ENCODE measurements at places on chromosomes 1 and 21.
A peak's percentile ranks its signal among the peaks of the same experiment; 100 is the strongest.

DNA sequence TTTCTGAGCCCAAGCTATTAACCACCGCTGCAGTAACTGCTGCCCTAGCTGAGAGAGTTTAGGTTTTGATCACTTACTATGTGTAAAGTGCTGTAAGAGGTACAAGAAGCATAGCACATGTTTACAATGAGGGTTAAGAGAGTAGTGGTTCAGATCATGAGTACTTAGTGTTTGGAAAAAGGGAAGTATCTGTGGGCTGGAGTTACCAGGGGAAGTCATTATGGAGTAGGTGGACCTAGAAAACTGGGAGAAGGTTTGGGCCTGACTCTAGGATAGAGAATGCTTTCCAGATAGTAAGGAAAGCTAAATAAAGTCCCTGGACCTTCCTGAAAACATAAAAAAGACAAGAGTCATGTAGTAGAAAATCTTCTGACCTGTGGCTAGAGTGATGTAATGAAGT lies 149.6 kb upstream of the PLXNA2 start:
- no peak for DNase-seq

- DNase-seq, result no peak
These were observed 8.2 kb upstream of the TRIM63 start for GRCh38 chr1:26075421-26076144.

DNA sequence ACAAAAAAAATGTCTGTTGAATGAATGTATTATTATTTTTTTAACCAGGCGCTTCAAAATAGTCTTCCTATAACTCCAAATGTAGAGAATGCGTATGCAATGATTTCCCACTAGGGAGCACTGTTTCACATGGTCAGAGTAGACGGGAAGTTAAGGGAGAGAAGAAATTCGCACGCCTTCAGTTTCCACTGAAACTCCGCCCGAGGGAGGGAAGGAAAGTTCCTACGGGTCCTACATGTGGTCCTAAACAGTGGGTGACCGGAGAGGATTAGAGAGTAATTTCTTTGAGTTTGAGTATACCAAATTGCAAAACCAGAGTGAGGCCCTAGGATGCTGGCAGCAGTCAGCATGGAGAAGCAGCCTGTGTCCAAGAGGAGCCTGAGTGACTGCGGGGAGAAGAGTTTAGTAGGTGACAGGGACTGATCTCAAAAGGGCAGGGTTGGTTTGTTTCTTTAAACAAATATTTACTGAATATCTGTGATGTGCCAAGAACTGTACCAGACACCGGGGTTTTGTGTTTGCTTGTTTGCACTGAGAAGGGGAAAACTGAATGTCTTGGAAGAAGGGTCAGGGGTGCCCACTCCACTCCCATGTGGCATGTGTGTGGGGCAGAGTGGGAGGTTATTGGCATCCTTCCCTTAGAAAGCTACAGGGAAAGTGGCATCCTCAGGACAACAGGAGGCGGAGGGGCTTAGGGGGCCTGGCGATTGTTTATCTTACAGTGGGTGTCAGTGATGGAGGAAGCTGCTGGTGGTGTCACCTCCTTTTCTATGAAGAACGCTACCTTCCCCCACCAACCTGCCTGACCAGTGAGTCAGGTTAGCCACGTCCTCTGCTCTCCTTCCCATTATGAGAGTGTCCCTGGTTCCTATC lies 22.8 kb downstream of the RNU5D-1 start:
- peak; percentile 23 for DNase-seq

GRCh38 chr1:226875641-226876295 lies 5.4 kb downstream of the PSEN2 start:
- DNase-seq, result peak; percentile 73

GRCh38 chr1:206450281-206450680 lies 20.0 kb upstream of the IKBKE start:
- no peak for DNase-seq

GRCh38 chr1:10986525-10986890 lies 25.9 kb upstream of the TARDBP start:
- DNase-seq, result no peak

GRCh38 chr1:196399713-196400112 lies 208.5 kb downstream of the KCNT2 start:
- DNase-seq, result no peak

- DNase-seq, result no peak
These were observed 96.8 kb downstream of the INTS7 start for GRCh38 chr1:211938561-211938997.

DNA sequence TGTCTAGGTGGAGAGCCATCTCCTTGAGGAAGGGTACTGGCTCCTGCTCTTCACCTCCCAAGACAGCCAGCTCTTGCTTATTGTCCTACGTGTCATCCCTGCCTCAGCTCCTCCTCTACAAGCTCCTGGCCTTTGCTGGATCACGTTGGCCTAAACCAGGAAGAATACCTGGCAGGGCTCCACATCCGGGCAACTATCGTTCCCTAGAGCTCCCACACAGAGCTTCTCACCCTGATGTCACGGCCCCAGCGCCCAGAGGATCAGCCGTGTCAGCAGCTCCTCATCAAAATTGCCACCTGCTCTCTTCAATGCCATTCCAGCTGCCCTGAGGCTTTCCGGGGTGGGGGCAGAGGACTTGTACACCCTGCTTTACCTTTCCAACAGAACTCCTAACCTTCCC lies 1.9 kb upstream of the TPM3 start:
- DNase-seq, result no peak

DNA sequence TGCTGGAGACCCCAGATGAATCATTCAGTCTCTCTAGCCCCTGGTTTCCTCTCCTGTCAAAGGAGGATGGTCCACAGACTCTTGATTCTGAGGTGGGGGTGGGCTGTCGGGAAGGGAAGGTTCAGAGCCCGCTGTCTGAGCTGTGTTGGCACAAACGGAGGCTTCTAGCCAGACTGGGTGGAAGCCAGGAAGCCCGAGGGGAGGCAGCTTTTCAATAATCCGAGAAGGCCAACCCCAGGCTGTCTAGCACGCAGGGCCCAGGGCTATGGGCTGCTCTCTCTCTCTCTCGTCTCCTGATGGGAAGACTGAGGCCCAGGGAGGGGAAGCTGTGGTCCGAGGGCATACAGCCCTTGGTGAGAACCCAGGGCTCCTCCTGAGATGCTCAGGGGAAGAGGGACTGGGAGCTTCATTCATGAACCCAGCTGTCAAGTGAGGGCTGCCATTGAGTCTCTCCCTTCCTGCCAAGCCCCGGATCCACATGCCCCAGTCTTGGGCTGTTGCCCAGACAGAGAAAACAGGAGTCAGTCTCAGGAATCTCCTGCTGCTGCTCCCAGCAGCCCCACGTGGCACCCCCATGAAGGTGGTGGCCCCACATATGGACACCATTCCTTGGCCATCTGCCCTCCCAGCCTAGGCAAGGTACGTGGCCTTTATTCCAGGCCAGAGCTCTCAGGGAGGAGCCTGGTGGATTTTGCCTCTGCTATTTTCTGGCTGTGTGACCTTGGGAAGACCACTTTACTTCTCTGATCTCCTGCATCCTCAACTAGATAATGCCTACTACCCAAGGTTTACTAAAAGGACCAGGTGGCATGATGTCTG lies 44.4 kb downstream of the RAP1GAP start:
- DNase-seq, result peak; percentile 53

GRCh38 chr1:85058311-85058710 lies 10.0 kb upstream of the MCOLN3 start:
- DNase-seq, result no peak

GRCh38 chr1:58902830-58903513 lies 119.1 kb upstream of the JUN start:
- no peak for DNase-seq

GRCh38 chr1:56490619-56491018 lies 88.7 kb downstream of the PLPP3 start:
- no peak for DNase-seq

- DNase-seq, result peak; percentile 21
These were observed 2.8 kb downstream of the IFI16 start for GRCh38 chr1:159012495-159012894.

GRCh38 chr21:33543505-33544129 lies 779 bp downstream of the SON start:
- no peak for DNase-seq

- no peak for DNase-seq
These were observed 27.3 kb downstream of the KCNQ4 start for GRCh38 chr1:40810927-40811326.

- no peak for DNase-seq
These were observed 78.1 kb downstream of the RERE start for GRCh38 chr1:8739377-8739776.

- no peak for DNase-seq
These were observed 202.3 kb downstream of the CRB1 start for GRCh38 chr1:197470330-197470729.

DNA sequence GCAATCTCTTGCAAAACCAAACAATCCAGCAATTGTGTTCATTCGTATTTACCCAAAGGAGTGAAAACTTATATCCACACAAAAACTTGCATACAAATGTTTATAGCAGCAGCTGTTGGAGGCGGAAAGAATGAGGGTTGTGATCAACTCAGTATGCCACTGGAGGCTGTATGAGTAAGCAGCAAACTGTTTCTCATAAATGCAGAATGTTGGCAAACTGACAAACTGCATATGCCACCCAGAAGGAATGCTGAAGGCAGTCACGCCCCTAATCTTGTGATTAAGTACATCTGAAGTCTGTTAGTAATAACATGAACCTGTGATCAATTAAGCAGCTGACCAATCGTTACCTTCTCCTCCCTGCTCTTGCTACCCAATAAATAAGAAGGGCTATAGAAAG lies 60.5 kb upstream of the CR2 start:
- peak; percentile 82 for DNase-seq

DNA sequence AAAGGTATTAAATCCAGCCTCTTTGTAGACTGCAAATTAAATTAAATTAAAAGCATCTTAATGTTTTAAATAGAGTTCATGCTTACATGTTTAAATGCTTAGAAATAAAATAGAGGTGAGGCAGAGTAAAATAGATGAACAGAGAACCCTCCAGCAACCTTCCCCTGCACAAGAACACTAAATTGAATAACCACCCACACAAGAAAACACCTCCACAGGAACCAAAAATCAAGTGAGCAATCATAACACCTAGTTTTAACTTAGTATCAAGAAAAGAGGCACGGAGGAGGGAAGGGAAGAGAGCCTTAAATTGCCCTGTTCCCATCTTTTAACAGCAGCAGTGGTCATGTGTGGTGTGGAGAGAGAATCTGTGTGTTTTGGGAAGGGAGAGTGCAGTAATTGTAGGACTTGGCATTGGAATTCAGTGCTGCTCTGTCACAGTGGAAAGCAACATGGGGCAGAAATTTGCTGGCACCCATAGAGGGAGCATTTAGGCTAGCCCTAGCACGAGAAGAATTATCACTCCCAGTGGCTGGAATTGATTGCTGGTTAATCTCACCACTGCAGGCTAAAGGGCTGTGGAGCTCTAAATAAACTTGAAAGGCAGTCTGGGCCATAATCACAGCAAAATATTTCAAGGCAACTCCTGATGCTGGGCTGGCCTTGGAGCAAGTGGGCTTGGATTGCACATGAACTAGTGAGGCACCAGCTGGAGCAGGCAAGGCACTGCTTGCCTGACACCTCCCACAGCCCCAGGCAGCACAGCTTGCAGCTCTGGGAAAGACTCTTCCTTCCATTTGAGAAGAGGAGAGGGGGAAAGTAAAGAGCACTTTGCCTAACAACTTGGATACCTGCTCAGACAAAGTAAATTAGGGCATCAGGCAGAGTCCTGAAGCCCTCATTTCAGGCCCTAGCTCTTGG lies 1478.8 kb downstream of the NCAM2 start:
- DNase-seq, result no peak

DNA sequence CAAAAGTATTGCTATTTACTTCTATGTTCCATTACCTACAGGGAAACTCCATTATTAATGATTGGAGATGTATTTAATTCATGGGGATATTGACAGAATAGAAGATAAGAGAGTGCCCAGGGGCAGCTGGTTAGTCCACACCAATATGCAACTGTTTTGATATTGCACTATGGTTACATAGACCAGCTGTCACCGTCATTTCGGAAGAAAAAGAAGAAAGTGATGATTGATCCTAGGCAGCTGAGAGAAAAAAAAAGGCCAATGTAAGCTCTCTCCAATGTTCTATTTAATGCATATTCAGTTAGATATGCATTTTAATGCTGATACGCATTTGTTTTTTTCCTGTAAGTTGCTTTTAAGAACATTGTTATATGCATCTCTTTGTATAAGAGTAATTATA lies 1367.2 kb downstream of the KCNT2 start:
- no peak for DNase-seq

GRCh38 chr1:66981679-66982078 lies 56.9 kb downstream of the MIER1 start:
- no peak for DNase-seq

- peak; percentile 61 for DNase-seq
These were observed 518.7 kb downstream of the PTPRC start for GRCh38 chr1:199157494-199157893.

DNA sequence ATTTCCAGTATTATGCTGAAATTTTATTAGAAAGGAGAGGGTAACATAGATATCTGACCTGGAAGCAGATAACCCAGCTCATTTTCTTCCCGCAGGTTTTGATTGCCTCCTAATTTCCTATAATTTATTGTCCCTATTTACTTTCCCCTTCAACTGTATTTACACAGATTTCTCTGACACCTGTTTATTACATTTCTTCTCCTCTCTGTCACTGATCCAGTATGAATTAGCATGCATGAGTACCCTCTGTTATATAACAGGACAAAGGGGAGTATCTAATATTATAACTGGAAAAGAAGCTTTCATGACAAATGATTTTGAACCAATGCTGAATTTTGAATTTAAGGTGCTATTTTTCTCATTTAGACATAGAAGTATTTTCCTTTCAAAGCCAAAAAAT lies 37.4 kb downstream of the DENND1B start:
- no peak for DNase-seq

DNA sequence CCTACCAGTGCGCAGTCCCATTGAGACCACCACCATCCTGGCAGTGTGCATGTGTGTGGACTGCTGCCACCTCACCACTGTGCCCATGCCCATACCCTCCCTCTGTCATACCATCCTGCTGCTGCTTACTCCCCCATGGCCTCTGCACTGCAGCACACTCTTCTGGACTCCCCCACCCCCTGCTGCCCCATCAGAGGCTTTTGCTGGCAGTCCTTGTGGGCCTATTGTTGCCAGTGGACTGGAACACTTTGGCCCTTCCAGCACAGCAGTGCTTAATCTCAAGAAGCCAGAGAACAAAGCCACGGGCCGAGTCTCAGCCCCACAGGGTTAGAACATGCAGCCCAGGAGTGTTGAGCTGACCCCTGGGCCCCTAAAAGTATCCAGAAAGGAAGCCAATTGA lies 41.9 kb upstream of the IVNS1ABP start:
- no peak for DNase-seq

DNA sequence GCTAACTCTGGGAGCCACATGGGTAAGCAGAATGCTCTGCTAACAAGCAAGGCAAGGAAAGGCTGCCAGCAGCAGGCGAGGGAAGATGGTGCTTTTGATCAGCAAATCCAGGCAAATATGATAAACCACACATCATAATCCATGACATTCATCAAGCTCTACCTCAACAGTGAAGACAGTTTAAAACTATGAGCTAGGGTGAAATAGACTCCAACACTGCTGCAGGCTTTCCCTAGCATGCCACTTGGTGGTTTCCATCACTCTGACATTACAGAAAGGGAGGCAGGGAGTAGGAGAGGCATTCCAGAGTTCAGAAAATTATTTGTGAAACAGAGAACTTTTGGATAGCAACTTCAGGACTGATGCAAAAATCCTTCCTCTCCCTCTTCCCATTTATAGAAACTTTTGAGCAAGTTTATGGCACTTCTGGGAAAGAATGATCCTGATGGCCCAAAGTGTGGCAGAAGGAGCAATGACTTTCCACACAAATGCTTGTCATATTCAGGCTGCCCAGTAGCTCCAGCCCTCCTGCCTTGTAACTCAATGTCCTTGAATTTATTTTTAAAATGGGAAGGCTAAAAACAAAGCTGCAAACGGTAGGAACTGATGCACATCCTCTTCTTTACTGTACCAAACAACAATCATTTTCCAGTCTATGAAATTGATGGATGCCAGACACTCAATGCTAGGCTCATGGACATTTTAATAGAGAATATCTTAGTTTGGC lies 70.8 kb downstream of the SMYD2 start:
- DNase-seq, result no peak
